Left ventricle myocardium inferior (tissue), 1 donor: ENCODE measurements at places on chromosomes 12 and 14.

GRCh38 chr12:123389560-123390351 lies 5.8 kb downstream of the KMT5A start:
- no peaks in the 10 kb centered on the region for H3K27me3 ChIP-seq
- DNase-seq: peak; percentile 66

GRCh38 chr14:96238676-96239265 lies 17.2 kb upstream of the BDKRB1 start:
- no peak overlapping the region for H3K4me3 ChIP-seq
- H3K27me3 ChIP-seq: peaks cover 54% of the 10 kb centered on the region
- no peak for DNase-seq
- H3K4me1 ChIP-seq: no peaks in the 10 kb centered on the region

- no peak overlapping the region for H3K27ac ChIP-seq
- peaks cover 47% of the 10 kb centered on the region for H3K4me1 ChIP-seq
- no peak overlapping the region for H3K4me3 ChIP-seq
- H3K36me3 ChIP-seq: peaks cover 48% of the 10 kb centered on the region
- no peaks in the 10 kb centered on the region for H3K27me3 ChIP-seq
- no peak for DNase-seq
These were observed 23.1 kb downstream of the XRCC3 start for GRCh38 chr14:103692159-103692558.

DNA sequence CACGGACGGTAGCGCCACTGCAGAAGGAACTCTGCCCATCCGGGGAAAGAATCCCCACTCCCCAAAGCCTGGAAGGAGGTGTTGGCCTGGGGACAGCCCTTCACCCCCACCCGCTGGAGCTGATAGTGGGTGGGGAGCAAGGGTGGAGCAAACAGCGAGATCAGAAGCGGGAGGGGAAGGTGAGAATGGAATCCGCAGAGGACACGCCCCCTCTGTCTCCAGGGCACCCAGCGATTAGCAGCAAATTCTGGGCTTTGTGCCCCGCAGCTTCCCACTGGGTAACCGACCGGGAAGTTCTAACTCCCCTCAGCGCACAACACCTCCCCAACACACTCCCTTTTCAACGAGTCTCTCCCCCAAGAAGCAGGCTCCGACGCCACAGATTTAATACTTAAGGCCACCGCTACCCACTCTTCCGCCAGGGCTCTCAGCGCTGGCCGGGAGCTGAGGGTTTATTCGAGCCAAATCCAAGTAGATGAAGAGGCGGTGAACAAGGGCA lies 1.4 kb downstream of the SLC25A29 start:
- H3K4me3 ChIP-seq: peak overlapping the region; percentile 88
- peak; percentile 52 for DNase-seq
- peaks cover 71% of the 10 kb centered on the region for H3K4me1 ChIP-seq
- H3K36me3 ChIP-seq: no peaks in the 10 kb centered on the region
- peak overlapping the region; percentile 94 for H3K27ac ChIP-seq

- no peak overlapping the region for H3K27ac ChIP-seq
- H3K36me3 ChIP-seq: no peaks in the 10 kb centered on the region
- no peak overlapping the region for H3K4me3 ChIP-seq
- peaks cover 90% of the 10 kb centered on the region for H3K4me1 ChIP-seq
- no peaks in the 10 kb centered on the region for H3K27me3 ChIP-seq
These were observed 147.6 kb downstream of the FOXN3 start for GRCh38 chr14:89269404-89269803.

- DNase-seq: no peak
- no peaks in the 10 kb centered on the region for H3K4me1 ChIP-seq
- H3K36me3 ChIP-seq: peaks cover 12% of the 10 kb centered on the region
These were observed 14.2 kb downstream of the AMN1 start for GRCh38 chr12:31714406-31715271.

DNA sequence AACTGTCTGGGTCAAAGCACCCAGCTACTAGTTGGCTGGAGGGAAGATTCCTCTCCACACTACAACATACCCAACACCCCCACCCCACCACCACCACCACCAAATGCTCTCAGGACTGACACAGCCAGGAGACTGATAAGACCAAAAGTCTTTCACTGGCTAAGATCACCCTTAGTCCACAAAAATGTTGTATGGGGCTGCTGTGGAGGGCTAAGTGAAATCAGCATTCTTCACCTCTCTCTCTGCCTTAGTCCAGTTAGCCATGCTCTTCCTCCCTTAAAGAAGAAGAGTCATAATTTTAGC lies 106.2 kb downstream of the NUAK1 start:
- H3K27ac ChIP-seq: no peak overlapping the region
- H3K36me3 ChIP-seq: no peaks in the 10 kb centered on the region
- DNase-seq: no peak
- peaks cover 10% of the 10 kb centered on the region for H3K4me1 ChIP-seq

DNA sequence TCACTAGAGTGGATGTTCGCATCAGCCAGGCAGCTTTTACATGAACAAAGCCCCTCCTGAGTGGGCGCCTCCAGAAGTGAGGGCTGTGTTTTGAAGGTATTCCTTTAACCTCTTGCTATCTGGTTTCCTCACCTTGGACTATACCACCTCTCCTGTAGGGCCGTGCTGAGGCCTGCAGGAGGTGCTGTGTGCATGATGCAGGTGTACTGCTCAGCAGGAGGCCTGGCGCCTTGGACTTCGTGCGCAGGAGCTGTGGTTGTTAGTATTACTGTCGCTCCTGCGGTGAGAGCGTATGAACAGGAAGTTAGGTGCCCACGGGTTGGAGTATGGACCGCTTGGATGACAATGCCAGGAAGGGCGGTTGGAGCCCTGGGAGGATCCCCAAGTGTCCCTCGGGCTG lies 130.7 kb downstream of the TSPAN9 start:
- H3K27me3 ChIP-seq: no peaks in the 10 kb centered on the region
- peak overlapping the region; percentile 17 for H3K4me3 ChIP-seq
- no peak for DNase-seq

DNA sequence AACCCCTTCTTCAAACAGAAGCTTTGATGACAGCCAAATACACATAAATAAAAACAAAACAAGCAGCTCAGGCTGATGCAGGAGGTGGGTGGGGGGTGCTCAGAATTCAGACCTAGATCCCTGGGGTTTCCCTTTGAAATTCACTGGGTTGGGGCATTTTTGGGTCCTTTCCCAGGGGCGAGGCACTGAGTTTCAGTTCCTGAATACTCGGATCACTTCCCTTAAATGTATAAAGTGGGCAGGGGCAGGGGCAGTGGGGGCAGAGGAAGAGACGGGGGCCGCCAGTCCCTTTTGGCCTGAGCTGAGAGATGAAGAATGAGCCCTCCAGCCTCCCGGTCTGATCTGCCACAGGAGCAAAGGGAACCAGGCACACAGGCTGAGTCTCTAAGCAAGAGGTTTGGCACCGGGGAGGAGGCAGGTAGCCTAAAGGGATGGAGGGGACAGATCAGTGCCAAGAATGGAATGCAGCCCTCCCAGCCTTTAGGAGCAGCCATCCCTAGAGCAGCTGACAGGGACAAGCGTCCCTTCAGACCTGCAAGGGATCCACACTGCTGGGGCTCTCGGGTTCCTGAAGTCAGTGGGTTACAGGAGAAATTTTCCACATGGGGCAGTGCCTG lies 20.3 kb downstream of the KDM2B start:
- H3K4me1 ChIP-seq: no peaks in the 10 kb centered on the region
- no peak for DNase-seq
- H3K27me3 ChIP-seq: no peaks in the 10 kb centered on the region
- no peak overlapping the region for H3K4me3 ChIP-seq
